Eye (tissue), 1 donor: ENCODE measurements at places on chromosomes 13 and 19.

DNA sequence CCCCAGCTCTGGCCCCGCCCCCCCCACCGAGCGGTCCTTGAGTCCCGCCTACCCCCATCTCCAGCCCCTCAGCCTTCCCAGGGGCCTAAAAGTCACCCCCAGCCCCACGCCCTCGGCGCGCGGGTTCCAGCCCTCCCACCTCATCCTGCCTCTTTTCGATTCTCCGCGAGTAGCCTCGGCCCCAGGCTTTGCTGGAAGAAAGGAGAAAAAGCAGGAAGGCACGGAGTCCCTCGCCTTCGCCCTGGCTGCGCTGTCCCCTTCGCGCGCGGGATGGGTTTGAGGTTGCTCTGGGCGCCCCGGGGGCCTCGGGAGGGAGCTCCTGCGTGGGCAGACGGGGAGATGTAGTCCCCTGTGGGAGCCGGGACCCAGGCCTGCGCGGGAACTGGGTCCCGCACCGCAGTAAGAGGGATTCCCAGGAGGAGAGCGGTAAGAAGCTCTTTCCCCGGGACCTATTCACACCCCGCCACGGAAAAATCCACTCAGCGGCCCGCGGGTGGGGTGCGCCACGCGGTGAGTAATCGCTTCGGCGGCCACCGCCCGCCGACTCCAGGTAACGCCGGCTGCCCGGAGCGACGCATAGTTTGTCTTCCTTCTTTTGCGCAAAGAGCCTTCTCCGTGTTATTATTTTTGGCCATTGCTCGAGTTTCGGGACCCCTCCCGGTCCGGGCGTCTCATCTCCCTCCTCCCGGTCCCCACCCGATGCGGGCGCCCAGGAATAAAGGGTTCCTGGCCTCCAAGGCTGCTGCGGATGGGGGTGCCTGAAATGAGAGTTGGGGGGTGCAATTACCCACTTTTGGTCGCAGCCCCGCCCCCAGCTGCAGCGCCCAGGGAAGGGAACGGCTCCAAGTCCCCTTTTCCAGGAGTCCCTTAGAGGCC lies 865 bp upstream of the CRLF1 start:
- peak; percentile 48 for DNase-seq

GRCh38 chr19:15324791-15325519 lies 7.4 kb downstream of the BRD4 start:
- no peak for DNase-seq

DNA sequence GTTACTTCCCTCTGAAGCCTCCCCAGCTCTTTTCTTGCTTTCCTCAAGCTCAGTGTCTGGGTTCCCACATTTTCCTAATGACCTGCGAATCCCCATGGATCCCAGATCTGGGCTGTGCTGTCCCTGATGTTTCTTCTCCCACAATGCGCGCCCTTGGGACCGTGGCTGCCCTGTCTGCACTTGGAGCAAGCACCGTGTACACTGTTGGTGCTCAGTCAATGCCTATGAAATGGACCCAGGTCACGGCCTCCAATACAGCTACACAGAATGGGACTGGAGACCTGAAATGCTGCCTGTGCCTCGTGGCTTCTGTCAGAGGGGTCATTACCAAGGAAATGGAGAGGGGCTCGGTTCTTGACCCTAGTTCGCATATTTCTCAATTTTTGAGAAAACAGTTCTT lies 160.1 kb upstream of the SOX1 start:
- DNase-seq, result no peak

- DNase-seq, result peak; percentile 77
Measured at GRCh38 chr13:87671753-87672605, 808 bp downstream of the SLITRK5 start.

GRCh38 chr13:99972190-99972731 lies 694 bp upstream of the ZIC5 start:
- DNase-seq, result peak; percentile 87

DNA sequence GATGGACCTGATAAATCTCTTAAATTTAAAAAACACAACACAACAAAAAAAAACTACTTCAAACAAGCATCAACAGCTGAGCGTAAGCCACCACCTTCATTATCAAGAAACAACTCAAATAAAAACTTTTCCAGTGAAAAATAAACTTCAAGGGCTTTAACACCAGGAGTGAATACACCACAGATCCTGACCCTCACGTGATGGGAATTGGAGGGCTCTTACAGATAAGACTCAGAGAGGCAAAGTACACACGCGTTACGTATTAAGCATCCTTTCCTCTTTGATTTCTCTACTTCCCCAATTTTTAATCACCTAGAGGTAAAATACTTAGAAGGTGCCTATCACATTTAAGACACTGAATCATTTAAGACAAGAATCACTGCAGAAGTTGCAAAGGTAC lies 573 bp upstream of the STARD13 start:
- DNase-seq, result no peak

GRCh38 chr13:58655086-58655485 lies 1023.5 kb downstream of the PCDH17 start:
- DNase-seq, result no peak

- no peak for DNase-seq
Measured at GRCh38 chr19:57807541-57807940, 7.2 kb downstream of the ZNF552 start.

DNA sequence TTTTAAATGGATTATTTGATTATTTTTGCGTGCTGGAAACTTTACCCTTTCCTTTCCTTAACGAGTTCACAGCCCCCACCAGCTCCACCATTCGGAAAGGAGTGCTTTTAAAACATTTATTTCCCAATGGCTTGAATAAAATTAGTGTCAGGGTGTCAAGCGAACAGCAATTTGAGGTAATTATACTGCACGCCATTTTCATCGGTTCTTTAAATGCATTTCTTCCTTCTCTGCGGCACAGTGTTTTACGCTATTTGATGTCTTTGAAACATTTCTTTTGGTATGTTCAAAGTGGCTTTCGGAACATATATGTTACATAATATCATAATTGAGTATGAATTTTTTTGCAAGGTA lies 309 bp upstream of the SLITRK1 start:
- no peak for DNase-seq

DNA sequence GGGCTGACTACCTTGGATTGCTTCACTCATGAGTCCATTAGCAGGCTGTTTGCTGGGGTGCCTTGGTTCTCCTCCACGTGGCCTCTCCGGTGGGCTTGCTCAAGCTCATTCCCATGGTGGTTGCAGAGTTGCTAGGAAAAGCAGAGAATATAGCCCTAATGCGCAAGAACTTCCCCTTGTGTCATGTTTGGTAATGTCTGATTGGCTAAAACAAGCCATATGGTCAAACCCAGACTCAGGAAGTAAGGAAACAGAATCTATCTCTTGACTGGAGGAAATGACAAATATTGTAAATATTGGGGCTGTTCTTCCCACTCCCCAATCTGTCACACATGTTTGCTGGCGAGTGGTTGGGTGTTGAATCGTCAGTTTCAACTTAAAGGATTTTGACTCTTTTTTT lies 12.1 kb downstream of the NFILZ start:
- no peak for DNase-seq

- no peak for DNase-seq
Measured at GRCh38 chr19:15897738-15898276, at the start of gene CYP4F2. Gene CYP4F2 (minus strand): TSS chr19:15898074. CDS start chr19:15897611, 463 bp downstream.
